ENCODE measurements at places on chromosomes 2 and 18.

- DNase-seq: peak; percentile 78
These were observed 150.8 kb downstream of the ANKRD44 start for GRCh38 chr2:197159661-197160211.

- DNase-seq: peak; percentile 62
These were observed 33.0 kb upstream of the PTH2R start for GRCh38 chr2:208373460-208374089.

DNA sequence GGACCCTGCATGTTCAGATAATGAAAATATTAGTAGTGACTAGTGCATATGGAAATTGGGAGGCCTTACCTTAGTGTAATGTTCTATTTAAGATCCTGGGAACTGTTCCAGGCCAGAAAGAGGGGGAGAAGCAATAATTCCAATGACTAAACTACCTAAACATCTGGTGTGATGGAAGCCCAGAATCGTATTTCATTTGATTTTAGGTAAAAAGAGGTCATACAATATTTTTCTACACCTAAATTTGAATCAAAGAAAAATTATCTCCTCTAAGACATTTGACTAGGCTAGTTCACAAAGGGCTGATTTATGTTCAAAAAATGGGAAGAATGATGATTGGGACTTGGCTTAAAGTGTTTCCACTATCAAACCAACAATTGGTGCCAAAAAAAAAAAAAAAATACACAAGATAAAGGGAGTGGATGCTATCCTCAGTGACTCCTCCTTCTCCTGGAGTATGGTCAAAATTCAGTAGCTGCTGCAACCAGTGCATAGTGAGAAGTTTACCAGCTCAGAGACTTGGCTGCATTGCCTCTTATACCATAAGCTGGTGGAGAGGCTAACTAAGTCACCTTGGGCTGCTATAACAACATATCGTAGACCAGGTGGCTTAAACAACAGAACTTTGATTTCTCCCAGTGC, 1038.3 kb upstream of the ACVR2A start:
- DNase-seq: no peak

DNA sequence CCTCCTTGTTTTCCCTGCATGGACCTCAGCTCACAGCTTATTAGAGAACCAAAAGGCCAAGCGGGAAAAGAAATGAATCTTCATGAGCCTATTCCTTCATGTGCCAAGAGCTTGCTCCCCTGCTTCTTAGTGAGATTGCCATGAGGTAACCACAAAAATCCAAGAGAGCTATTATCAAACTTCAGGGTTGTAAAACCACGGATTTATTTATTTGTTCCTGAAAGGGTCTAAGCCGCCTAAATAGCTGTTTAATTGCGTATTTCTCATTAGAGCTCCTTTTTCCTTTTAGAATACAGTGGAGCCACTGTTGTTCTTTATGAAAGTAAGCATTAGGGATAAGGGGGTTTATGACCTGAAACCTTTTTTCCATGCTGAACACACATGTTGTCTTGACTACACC, 58.0 kb downstream of the SRD5A2 start:
- DNase-seq: no peak

DNA sequence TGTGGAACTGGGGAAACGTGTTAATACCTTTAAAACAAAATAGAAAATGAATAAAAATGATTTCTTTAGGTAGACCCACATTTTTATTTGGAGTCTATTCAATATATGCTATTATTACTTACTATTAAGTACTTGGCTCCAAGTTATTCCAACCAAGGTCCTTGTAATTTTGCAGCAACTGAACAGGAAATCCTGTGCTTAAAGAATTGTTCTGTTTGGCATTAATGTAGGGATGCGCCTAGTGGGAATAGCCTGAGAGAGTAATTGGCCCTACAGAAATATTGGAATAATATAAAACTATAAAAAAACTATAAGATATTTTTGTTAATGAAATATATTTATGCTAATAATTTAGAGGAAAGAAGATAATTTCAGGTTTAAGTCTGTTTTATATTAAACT, 22.9 kb upstream of the ZSWIM2 start:
- no peak for DNase-seq
